ENCODE measurements at places on chromosomes 7 and 10.

GRCh38 chr10:24901686-24902399 lies 50.6 kb downstream of the PRTFDC1 start:
- peak; percentile 91 for DNase-seq

DNA sequence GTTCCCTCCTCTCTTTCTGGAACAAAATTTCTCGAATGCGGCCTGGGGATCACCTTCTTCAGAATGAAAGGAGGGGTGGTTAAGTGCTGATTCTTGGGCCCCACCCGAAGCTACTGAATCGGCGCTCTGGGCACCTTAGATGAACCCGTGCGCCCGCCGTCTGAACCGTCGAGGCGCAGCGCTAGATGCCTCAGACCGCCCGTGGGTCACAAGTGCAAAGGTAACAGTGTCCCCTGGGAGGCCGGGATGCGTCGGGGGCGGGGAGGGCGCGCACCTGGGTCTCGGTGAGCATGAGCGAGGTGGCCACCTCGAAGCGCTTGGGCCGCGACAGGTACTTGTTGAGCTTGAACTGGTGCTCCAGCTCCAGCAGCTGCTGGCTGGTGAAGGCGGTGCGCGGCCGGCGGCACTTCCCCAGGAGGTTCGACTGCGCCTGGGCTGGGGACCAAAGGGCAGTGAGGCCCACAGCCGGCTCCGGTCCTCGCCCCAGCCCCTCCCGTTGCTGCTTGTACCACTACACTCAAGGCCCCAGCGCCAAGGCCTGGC lies 4.2 kb downstream of the MNX1 start:
- DNase-seq, result no peak

DNA sequence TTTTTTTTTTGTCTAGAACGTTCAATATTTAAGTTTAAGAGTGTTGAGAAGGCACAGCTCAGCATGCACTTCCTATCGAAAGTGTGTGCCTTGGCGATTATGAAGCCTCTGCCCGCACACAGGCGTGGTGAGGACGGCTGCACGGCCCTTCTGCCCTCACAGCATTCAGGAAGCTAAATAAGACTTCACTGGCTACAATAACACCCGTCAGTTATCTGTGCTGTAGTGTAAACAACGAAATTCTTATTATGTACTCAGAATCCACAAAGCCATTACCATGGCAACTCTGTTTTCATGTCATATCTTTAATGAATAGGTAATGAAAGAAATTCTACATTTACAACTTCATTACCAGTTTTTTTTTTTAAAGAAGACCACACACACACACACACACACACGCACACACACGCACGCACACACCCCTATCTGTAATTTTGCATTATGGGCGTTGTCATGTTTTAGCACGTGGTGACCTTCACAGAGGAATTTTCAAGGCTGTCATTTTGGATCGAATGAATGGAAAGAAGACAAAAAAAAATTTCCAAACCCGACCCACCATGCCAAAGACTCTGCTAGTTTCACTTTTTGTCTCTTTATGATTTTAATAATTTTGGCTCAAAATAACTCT lies 254.8 kb upstream of the CTBP2 start:
- DNase-seq, result no peak

DNA sequence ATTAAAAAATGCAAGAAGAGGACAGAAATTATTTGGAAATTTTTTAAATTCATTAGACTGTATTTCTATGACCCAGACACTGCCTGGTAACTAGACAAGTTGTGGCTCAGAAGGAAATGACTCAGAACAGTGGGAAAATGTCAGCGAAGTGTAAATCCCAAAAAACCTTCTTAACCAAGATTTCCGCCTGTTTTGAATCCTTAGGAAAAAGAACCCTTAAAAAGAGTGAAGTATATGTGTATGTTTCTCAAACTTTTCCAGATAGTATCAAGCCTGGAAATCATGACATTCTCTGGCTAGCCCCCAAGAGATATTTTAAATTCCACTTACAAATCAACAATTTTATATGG lies 42.7 kb upstream of the PLXNA4 start:
- peak; percentile 1 for DNase-seq

DNA sequence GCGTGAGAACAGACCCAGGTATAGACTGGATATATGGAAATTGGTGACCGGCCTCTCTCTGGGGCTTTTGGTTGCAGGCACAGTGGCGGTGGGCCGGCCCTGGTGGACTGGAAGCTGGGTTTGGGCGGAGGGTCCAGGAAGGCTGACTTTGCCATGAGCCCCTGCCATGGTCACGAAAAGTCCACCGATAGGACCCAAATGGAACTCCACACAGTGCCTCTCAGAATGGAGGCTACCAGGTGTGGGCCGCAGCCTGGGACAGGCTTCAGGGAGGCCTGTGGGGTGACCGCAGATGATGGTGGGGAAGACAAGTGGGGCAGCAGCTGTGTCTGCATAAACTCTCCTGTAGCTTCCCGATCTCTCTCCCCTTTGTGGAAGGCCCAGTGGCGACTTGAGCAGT lies 123.2 kb downstream of the DNAJB6 start:
- no peak for DNase-seq

- no peak for DNase-seq
Measured at GRCh38 chr10:113854761-113855588, 514 bp downstream of the NHLRC2 start.

GRCh38 chr7:145884716-145885514 lies 231.7 kb upstream of the CNTNAP2 start:
- no peak for DNase-seq

DNA sequence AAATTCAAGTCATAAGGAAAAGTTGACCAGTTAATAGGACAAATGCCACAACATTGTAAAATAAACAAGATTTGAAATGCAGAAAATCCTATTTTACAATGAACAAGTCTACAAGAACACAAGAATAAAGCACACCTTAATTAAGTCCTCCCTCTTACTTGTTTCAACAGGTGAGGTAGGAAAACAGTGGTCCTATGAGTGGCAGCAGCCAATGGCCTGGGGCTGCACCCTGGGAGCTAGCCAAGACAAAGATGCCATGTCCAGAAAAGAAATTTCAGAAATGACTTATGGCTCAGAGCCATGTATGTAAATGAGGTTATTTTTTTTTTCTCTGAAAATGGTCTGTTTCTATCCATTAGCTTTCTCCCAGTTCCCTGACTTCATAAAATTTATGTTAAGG lies 14.3 kb downstream of the KLLN start:
- no peak for DNase-seq

DNA sequence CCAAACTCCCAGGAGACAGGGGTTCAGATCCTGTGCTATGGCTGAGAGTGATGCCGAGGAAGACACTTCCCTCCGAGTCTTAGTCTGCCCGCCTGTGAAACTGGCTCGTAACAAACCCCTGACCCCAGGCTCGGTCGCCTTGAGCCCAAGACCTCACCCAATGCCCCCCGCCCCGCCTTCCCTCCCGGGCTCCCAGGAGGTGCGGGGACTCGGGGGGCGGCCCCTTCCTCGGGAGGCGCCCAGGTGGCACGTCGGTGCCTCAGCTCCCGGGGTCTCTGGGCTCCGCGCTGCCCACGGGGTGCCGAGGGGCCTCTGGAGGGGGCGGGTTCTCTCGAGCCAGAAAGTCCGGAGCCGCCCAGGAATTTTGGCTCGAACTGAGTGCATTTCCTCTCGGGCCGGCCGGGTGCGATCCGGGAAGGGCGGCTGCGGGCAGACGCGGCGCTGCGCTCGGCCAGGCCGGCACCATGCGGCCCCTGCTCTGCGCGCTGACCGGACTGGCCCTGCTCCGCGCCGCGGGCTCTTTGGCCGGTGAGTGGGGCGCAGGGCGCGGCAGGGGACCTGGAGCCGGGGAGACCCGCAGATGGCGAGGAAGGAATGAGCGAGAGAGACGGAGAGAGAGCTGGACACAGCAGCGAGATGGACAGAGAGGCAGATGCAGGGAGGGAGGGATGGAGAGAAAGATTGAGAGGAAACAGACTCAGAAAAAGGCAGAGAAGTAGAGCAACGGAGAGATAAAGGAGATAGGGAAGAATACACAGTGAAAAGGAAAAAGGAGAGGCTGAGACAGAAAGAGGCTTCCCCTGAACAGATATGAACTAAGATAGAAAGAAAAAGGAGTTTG lies at the start of gene PLAC9:
Gene PLAC9, plus strand, starts transcription at position 432 of the 841 bp plus-strand sequence. Its CDS starts 33 bp downstream, at position 465.
- no peak for DNase-seq

GRCh38 chr10:128875956-128876736 lies 590.9 kb upstream of the MGMT start:
- peak; percentile 69 for DNase-seq

DNA sequence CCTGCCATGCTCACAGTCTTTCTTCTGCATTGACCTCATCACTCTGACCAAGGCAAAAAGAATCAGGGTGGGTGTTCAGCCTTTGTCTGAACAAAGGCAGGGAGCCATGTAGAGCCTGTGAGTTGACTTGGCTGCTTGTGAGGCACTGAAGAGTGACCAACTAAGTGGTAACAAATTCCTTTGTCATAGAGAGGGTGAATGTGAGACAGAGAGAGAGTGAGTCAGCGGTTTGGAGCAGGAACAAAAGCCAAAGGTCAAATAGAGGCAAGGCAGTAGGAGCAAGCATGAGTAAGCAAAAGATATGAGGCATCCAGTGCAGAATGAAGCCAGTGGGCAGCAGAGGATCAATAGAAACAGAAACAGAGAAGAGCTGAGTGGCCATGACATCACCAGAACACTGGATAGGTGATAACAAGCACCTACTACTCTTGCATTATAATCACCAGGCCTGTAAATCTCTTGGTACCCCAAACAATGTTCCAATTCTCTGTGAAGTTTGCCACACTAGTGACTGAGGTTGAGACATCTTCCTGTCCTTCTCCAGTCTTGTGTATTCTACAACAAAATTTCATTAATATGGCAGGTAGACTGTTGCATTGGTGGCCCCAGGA lies 116.2 kb upstream of the LAMB4 start:
- peak; percentile 93 for DNase-seq

GRCh38 chr7:17557251-17557671 lies 258.8 kb downstream of the AHR start:
- DNase-seq, result no peak

- DNase-seq, result peak; percentile 21
Measured at GRCh38 chr10:35876248-35876647, 234.2 kb upstream of the FZD8 start.

- DNase-seq, result no peak
Measured at GRCh38 chr10:10313149-10313835, 704.4 kb upstream of the CELF2 start.

- no peak for DNase-seq
Measured at GRCh38 chr7:135195968-135196629, 15.2 kb downstream of the WDR91 start.

DNA sequence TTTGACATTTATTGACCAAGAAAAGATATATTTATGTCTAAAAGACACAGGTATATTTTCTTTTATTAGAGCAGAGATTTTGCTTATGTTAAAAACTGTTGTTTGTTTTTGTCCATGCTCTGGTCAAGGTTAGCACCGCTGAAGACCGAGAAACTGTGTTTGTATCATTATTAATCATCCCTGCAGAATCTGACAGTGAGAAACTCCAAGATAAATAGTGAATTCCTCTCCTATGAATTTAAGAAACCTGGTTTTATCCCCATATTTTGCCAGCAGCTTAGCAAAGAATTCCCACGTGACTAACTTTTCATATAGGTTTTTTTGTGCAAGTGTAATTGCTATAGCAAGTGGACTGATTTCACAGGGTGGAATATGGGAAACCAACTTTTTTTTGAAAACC lies 77.6 kb downstream of the FRMD4A start:
- DNase-seq, result no peak

DNA sequence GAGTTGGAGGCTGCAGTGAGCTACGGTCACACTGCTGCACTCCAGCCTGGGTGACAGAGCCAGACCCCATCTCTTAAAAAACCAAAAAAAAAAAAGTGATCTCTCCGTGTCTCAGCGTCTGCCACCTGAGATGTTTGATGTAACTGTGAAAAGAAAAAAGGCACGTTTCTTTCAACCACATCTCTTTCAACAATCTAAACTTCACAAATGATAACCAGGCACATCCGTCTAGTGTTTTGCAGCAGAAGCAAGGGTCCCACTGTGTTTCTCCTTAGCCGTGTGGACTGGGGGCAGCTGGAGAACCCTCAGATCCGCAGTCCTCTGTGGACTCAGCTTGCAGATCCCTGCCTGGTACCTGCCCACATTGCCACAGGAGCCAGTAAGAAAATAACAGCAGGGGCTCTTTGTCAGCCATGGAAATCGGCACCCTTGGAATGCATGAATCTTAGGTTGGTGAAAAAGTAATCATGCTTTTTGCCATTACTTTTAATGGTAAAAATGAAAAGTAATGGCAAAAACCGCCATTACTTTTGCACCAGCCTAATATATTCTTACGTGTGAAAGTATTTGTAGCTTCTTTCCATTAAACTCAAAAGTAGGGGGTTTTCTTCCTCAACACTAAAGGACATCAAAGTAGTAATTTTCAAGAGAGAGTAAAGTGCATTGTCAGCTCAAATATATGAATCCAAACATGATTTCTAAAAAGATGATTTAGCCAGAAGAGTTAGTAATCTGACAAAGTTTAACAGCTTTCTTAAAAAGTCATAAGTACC lies 276.5 kb downstream of the CCDC3 start:
- DNase-seq, result no peak

- DNase-seq, result no peak
Measured at GRCh38 chr10:17041626-17042520, 87.7 kb downstream of the CUBN start.

DNA sequence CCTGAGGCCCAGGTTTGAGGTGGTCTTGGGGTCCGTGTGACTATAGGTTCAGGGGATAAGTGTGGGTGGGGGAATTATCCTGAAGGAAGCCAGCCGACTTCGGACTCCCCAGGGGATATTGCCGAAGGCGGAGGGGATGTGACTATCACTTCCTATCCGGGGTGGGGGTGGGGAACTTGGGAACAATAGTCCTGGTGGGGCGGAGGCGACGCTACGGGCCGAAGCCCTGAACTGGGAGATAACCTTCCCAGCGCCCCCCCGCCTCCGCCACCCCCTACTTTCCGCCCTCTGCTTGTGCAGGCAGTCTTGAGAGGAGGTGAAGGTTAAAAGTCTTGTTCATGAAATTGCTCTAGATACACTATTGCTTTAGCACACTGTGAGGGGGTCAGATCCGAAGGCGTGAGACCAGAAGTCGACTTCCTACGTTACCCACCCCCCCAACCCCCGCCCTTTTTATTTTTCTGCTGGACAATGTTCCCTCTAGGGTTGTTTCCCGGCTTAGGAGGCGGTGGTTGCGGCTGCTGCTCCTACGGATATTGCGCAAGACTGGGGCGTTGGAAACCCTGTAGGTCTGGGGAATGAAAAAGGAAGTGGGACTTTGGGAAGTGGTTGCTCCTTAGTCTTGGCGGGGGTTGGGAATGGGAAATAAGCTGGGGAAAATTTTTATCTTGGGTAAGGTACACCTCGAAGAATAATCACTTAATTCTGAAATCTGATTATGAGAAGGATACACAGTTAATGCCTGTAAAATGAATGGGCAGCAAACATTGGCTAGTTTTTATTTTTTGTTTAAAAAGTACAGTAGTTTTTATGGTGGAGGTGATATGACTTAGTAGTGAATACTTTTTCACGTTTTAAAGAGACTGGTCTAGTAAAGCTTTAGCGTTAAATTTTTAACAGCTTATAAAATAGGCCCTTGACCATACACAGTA lies 1.5 kb downstream of the PTPN12 start:
- peak; percentile 88 for DNase-seq

- DNase-seq, result no peak
Measured at GRCh38 chr10:129043691-129044090, 423.4 kb upstream of the MGMT start.

DNA sequence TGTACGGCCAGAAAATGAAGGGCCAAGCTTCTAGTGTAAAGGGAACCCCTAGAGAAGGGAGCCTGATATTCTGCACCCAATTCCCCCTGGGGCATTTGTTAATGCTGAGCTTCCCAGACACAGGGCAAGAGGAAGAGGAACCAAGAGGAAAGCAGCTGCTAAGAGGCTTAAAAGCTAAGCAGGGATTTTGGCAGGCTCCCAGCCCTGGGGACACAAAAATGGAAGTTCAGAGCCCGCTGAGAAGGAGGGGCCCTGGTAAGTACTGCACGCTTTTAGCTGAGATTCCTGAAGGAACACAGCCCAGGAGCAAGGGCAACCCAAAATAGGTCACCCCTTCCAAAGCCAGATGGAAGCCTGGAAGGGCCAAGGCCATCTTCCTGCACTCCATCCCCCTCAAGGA lies 387.3 kb upstream of the MGMT start:
- DNase-seq, result no peak

All from skeletal muscle cell (primary cell).